ENCODE measurements at places on chromosomes 2 and 18.

DNA sequence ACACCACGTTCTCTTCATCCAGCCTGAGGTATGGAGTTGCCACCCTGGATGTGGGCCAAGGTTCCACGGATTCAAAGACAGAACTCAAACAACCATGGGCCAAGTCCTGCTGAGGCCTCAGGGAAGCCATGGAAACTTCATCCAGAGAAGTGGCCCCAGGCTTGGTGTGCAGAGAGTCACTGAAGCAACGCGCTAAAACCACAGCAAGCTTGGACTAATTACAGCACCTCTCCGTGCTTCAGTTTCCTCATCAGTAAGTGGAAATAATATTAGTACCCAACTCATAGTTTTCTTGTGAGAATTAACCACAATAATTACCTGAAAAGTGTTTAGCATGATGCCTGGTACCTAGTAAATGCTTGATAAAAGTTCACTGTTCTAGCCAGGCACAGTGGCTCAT is 19.2 kb upstream of the AP1S3 start:
- no peak for DNase-seq

DNA sequence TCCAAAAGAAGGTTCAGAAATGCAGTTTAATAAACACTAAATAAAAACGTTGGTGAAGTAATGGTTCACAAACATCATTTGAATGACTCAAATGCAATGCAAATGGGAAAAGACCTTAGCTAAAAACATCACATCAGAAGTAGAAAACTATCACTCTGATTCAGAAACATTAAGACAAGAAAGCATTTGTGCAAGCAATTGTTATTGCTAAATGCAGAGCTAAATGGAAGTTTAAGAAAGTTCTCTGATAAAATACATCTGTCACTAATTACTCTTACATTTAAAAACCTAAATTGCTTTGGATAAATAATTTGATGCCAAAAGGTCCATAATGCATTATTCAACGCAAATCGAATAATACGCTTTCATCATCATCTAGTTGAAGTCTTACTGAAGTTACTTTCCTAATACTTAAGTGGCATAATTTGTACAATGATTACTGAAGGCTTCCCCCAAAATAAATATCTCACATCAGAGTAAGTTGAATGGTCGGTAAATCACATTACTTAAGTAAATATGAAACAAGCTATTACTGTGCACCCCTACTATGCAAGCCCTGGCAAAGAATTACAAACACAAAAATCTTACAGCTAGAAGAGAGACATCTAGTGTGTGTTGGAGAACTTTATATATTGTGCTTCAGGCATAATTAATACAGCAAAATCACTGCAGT is 105.7 kb upstream of the KCTD1 start:
- no peak for DNase-seq

DNA sequence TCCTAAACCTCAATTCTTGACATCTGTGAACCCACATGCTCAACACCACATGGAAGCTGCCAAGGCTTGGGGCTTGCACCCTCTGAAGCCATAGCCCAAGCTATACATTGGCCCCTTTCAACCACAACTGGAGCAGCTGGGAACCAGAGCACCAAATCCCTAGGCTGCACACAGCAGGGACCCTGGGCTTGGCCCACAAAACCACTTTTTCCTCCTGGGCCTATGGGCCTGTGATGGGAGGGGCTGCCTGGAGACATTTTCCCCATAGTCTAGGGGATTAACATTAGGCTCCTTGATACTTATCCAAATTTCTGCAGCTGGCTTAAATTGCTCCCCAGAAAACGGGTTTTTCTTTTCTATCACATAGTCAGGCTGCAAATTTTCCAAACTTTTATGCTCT is 40.3 kb downstream of the EXOC6B start:
- no peak for DNase-seq

DNA sequence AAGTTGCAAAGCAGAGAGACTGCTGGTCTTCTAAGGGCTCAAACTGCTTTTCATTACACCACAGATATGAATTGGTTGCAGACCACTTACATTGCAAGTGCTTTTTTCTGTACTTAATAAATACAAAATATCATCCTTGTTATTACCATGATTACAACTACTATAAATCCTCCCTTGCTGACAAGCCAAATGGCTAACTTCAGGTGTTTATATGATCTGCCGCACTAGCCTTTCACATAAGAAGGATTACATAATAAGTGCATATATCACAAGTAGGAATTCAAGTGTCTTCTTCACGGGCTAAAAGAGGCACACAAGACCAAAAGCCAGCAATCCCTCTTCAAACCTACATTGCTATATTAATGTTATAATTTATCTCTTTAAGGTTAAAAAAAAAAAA is 373.0 kb downstream of the ZEB2 start:
- DNase-seq: no peak

DNA sequence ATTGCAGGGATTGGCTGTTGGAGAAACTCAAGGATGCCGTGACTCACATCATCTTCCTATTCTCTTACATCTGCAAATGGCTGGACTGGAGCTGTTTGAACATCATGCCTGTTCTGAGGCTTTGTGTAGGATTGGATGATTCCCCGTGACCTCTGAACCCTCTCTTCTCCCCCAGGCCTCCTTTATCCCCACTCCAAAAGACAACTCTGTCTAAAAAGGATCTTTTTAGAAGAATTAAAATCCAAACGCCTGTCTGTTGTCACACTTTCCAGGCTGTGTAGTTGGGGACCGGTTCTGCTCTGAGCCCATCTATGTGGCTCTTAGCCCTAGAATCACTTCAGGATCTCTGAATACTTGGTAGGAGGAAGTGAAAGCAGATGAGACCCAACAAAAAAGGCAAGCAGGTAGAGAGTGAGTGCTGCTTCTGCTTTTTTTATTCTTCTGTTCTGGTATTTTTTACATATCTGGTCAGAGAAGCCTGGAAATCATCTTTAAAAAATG is 565 bp downstream of the SP140 start:
- no peak for DNase-seq

DNA sequence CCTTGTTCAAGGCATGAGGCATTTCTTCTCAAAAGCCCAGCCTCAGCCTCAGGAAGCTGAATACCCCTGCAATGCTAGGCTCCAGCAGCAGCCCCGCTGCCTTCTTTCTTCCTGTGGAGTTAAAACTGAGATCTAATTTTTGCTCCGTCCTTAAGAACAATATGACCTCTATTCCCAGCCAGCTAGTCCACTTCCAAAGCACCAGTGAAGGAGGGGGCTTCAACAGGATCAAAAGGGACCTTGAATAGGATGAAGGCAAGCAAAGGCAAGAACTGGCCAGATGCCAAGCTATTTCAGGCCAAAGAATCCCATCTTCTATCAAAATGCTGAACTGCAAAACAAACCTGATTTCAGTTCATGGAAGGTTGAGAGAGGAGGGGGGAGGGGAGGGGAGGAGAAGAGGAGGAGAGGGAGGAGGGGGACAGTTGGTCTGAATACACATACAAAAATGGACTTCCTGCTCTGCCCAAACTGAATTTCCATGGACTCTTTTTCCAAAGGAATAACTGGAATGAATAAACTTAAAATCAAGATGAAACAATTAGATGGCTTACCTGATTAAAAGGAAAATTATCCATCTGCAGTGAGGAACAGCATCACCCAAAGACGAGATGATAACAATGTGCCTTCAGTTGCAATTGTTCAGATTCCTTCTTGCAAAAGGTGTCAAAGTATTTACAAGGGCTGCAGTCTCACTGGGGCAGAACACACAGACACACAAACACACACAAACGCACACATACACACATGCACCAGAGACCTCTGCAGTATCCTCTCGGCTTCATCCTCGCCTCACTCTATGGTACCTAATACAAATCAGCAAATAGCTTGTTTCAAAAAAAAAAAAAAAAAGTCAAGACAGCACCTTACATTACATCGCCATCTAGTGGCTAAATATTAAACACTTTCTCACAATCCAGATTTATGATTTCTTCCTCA is at the start of gene SCN1A:
Gene SCN1A, minus strand, starts transcription at position 804 of the 939 bp plus-strand sequence. CDS start 54,399 bp downstream, outside the sequence.
- peak; percentile 11 for DNase-seq

DNA sequence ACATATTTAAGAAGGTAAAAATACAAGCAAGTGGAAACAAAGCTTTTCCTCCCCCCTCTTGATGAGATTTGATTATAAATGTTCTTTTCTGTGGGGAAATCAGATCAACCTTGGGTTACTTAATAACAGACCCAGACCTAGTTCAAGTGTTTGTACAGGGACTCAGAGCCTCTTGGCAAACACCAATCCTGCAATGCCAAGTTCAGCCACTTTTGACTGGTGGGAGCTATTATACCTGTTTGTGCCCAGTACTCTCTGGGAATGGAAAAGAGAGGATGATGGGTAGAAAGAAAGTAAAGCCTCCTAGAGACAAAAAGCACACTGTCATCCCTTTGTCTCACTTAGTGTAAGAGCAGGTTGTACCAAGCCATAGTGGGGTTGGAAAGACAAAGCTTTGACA is 63.8 kb upstream of the EPHA4 start:
- DNase-seq: no peak
